ENCODE measurements at places on chromosomes 13 and 19.
A peak's percentile ranks its signal among the peaks of the same experiment; 100 is the strongest.

GRCh38 chr13:30720172-30720869 lies 15.0 kb upstream of the ALOX5AP start:
- no peak for DNase-seq

DNA sequence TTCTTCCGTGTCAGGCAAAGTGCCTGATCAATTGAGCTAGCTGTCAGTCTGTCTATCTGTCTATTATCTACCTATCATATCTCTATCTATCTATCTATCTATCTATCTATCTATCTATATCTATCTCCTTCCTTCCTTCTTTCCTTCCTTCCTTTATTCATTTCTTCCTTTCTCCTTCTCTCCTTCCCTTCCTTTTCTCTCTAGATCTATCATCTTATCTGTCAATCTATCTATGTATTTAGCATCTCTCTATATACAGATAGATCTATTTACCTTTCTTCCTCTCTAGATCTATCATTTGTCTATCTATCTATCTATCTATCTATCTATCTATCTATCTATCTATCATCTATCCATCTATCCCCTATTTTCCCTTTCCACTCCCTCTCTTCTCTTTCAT lies 5.9 kb upstream of the ZNF536 start:
- DNase-seq: no peak

DNA sequence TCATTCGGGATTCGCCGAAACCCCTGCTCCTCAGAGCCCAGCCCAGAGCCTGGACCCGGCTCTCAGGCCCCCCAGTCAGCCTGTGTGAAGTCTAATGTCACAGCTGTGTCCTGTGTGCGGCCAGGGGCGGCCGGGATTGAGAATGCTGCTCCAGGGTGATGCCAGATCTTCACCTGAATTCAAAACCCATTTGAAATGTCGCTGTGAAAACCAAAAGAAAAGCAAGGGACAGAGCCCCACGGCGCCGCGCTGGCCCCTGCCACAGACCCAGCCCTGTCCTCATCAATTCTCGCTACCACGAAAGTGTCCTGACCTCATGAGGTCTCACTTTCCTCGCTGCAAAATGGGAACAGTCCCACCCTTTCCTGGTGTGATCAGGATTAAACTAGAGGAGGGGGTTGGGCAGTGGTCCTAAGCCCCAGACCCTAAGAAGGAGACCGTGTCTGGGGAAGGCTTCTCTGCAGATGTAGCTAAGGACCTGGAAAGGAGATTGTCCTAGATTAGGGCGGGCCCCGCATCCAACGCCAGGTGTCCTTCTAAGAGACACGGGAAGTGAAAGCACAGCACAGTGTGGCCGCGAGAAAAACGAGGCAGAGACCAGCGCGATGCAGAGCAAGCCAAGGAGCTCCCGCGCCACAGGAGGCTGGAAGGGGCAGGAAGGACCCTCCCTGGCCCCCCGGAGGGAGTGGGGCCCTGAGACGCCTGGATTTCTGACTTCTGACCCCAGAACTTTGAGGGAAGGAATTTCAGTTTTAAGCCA lies 34.0 kb upstream of the SPACA7 start:
- DNase-seq: no peak

DNA sequence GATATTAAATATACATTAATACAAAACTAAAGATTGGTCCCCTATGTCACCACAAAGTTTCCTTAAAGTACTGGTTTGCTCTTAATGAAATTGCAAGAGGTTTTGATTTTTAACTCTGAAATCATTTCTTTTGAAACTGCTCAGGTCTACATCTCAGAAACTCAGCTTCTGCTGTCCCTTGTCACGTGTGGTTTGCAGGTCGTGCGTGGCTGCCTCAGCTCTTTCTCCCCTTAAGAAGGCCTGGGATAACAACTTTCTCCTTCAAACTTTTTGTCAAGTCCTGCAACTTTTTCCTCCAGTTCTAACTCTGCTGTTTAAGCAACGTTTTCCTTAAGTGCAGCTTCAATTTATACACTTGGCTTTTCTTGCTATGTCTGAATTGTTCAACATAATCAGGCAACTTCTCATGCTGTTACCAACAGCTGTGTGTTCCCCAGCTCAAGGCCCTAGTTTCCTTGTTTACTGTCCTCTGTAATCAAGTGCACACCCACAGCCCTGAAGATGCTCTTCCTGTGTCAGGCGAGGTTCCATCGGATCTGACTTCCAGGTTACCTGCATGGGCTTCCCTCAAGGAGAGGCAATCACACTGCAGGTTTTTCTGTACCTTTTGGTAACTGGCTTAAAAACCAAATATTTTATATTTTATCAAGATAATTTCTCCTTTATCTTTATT lies 13.5 kb downstream of the C13orf46 start:
- DNase-seq: no peak

DNA sequence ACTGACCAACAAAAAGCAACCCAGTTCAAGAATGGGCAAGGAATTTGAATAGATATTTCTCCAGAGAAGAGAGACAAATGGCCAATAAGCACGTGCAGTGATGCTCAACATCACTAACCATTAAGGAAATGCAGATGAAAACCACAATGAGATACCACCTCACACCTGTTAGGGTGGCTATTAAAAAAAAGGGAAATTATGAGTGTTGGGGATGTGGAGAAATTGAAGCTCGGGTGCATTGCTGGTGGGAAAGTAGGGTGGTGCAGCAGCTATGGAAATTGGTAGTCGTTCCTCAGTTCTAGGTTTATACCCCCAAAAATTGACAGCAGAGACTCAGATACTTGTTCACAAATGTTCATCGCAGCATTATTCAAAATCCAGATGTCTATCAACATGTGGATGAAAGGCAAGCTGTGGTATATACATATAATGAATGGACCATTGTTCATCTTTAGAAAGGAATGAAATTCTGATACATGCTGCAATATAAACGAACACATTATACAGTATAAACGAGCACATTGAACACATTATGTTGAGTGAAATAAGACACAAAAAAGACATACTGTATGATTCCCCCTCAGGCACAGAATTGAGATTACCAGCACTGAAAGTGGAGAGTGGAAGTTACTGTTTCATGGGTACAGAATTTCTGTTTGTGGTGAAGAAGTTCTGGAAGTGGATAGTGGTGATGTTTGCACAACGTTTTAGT lies 927 bp downstream of the CHAMP1 start:
- DNase-seq: no peak

- no peak for DNase-seq
Measured at GRCh38 chr19:14479309-14479974, 4.3 kb upstream of the PTGER1 start.

DNA sequence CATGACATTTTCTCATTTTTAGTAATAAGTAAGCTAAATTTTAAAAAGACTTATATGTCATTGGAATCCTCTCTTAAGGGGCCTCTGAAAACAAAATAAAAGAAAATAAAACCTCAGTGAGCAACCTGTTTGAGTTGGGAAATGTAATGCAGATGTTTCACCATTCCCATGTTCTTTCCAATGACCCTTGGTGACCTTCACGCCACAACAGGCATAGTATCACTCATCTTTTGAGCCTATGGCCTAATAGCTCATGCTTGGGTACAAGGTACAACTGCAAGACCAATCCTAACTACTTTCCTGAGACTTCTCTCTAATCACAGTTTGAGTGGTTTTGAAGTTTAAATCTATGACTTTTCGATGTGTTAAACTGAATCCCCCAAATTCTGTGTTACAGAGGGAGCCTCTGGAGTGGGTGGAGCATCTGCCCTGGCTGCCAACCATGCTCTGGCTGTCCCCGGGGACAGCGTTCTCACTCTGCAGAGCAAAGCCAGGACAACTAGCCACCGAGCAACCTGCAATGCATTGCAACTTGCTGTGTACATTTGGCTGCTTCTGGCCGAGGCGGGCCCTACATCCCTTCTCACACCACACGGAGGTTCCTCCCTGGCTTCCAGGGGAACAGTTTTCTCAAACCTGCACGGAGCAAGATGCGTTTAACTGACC lies 307.9 kb upstream of the MAB21L1 start:
- no peak for DNase-seq

DNA sequence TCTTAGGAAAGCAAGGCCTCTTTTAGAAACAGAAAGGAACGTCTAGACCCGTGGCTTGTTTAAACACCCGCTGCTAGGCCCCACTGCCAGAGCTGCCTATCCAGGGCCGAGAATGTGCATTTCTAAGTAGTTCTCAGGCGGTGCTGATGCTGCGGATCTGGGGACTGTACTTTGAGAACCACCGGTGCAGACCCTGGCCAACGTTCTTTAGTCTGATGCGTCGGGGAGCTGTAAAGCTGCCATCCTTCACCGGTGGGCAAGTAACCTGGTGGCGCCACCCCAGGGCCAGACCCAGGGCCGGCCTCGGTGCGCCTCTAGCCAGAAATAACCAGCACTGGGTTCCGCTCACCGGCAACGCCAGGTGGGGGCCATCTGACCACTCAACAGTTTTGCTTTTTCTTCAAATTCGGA lies 47.1 kb downstream of the TGDS start:
- DNase-seq: no peak

DNA sequence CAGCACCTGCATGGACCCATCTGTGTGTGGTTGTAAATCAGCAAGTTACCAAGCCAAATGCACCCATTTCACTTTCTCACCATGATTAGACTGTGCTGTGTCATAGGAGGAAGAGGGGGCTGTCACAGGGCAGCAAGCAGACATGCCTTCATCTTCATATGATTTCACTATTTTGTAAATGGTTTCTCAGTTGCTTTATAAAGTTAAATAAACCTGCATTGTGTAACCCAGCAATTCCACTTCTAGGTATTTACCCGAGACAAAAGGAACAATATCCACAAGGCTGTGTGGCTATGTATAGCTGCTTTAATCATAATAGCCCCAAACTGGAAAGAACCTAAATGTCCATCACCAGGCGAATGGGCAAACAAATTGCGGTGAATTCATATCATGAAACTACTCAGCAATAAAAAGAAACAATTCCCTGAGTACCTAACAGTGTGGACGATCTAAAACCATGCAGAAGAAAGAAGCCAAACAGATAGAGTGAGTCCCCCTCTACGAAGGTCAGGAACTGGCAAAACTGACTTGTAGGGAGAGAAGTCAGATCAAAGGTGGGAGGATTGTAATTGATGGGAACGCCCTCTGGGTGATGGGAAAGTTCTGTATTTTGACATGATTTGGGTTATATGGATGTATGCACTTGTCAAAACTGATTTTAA lies 185.4 kb downstream of the COL4A1 start:
- no peak for DNase-seq

GRCh38 chr13:30920162-30920909 lies 12.1 kb upstream of the TEX26 start:
- DNase-seq: no peak

- DNase-seq: no peak
Measured at GRCh38 chr13:76792731-76793347, 93.4 kb downstream of the KCTD12 start.

- DNase-seq: peak; percentile 83
Measured at GRCh38 chr19:10695401-10696398, 5.5 kb upstream of the QTRT1 start.

GRCh38 chr13:56424246-56424645 lies 716.5 kb upstream of the PRR20A start:
- peak; percentile 96 for DNase-seq

DNA sequence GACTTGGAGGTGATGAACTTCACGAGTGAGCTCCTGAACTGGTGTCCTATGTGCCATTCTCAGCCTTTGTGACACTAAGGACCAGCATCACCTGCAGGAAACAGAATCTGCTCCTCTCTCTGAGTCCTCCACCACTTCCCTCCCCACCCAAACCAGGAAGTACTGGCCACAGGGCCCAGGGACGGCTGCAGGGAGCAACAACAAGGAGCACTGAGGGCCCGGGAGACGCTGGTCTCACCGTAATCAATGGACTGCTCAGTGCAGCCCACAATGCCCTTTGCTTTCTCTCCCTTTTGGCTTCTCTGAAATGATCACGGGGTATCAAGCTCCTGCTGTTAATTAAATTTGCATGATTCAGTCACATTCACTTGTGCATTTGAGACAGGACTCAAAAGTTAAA lies 18.6 kb downstream of the PEPD start:
- no peak for DNase-seq

Measured in foreskin keratinocyte (primary cell).